ENCODE measurements at places on chromosomes 6 and 20. TPM values are rescaled to one million over a fixed set of nuclear protein-coding genes. Genes with fewer than 3 reads are reported as not detected.

The HSPA1L gene
- 1.1 TPM for total RNA-seq

The IPCEF1 gene
- total RNA-seq, result 0.03 TPM

The HLA-B gene
- total RNA-seq, result 25.5 TPM

The PDYN gene
- not detected for total RNA-seq

The TENT5A gene
- 0.82 TPM for total RNA-seq

The CGAS gene
- total RNA-seq, result 4.9 TPM

The ARMC12 gene
- 0.38 TPM for total RNA-seq

The CDH26 gene
- total RNA-seq, result not detected

The CALHM4 gene
- total RNA-seq, result not detected

The SLC2A4RG gene
- 97.6 TPM for total RNA-seq

The NDRG3 gene
- 23.2 TPM for total RNA-seq

The KCNK15 gene
- 0.32 TPM for total RNA-seq

The SLC22A7 gene
- not detected for total RNA-seq

The CLDN20 gene
- total RNA-seq, result not detected

Measured in A549 treated with GW870086 at 1 μM for 4 hours (cell line).